Left renal cortex interstitium (tissue), 4 donors: ENCODE measurements at places on chromosomes 1 and 21.

DNA sequence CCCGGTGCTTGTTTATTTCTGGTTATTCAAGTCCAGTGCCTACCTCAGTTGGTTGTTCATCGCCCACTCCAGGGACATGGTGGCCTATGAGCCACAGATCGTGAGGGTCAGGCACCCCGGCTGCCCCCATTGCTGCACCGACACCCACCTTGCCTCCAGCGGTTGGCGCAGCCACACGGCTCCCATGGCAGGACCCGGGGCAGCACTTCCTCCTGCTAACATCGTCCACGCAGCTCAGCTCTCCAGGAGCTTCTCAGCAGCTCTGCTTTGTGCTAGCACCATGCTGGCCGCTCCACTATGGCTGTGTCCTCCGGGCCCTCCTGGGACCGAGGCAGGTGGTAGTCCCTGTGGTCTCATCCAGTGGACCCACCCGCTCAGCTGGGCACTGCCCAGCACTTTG lies 13.9 kb upstream of the PRKCZ start:
- no peak for DNase-seq

DNA sequence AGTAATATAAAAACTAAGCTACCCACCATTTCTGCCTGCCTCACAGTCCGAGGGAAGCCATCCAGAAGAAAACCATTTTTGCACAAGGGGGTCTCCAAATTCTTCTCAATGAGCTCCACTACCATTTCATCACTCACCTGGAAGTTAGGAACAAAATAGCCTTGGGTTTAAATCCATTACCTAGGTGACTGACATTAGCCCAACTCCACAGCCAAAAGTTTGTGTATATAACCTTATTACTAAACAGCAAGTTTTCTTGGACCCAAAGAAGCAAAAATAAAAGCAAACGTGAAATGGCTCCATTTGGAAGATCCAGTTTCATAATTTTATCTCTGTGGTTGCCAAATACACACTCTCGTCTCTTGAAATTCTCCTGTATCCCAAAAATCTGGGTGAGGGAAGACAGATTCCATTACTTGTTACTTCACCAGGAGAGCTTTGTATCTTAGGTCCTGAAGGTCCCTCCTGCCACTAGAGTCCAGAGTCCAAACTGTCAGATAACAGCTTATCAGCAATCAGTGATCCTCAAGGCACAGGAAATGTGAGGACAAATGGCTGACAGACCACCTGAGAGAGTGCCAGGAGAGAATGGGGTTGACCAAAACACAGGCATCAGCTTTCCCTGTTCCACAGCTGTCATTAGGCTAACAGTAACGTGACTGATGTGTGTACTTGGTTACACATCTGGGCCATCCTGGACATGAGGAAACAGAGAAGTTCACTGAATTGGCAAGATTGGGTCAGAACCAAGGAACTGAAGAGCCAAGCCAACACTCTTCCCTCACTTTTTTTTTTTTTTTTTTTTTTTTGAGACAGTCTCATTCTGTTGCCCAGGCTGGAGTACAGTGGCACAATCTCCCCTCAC lies 14.9 kb downstream of the AK2 start:
- no peak for DNase-seq

- DNase-seq, result no peak
These were observed 6.6 kb downstream of the SDC3 start for GRCh38 chr1:30901798-30902581.

DNA sequence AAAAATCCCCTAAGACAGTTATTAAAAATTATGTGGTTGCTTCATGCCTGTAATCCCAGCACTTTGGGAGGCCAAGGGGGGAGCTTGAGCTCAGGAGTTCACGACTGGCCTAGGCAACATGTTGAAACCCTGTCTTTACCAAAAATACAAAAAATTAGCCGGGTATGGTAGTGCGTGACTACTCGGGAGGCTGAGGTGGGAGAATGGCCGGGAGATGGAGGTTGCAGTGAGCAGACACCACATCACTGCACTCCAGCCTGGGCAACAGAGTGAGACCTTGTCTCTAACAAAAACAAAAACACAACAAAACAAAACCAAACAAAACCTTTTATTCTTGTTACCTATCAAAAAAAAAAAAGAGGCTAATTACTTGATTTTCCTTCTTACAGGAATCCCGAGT lies 2.1 kb downstream of the ELK4 start:
- DNase-seq, result no peak

DNA sequence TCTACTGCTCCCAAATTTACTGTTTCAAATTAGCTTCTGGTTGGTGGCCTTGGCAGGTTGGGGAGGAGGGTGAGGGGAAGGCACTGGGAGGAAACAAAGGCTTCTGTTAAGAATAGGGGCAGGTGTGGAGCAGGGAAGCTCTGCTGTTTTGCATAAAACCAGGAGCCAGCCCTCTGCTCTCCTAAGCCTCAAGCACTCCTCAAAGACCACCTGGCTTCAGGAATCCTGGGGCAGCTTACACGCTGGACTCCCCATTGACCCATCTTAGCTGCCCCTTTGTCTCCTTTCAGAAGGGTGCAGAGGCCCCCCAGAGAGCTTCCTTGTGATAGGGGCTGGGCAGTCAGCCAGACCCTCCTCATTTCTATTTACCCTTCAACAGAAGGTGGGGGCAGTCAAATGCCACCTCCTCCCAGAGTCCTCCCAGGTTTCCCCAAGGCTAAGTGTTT lies 11.5 kb upstream of the DHRS3 start:
- DNase-seq, result no peak

GRCh38 chr1:153505576-153505975 lies 30.2 kb downstream of the S100A6 start:
- DNase-seq, result no peak

GRCh38 chr1:36871146-36871971 lies 163.0 kb downstream of the GRIK3 start:
- DNase-seq, result no peak

- no peak for DNase-seq
These were observed 20.8 kb upstream of the PDZK1IP1 start for GRCh38 chr1:47210666-47211065.

DNA sequence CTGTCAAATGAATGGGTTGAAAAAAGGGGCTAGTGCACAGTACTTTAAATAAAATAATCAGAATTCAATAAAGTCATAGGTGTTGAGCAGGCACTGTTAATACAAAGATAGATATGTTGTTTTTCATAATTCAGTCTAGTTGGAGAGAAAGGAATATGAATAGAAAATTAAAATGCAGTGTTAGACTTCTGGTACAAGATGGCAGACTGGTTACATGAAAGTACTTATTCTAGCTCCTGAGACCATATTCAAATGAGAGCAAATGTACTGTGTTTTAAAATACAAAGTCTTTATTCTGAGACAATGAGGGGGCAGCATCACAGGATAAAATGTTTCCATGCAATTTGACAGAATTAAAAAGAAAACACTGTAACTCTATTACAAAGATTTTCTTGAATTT lies 542.1 kb downstream of the COL11A1 start:
- DNase-seq, result no peak

DNA sequence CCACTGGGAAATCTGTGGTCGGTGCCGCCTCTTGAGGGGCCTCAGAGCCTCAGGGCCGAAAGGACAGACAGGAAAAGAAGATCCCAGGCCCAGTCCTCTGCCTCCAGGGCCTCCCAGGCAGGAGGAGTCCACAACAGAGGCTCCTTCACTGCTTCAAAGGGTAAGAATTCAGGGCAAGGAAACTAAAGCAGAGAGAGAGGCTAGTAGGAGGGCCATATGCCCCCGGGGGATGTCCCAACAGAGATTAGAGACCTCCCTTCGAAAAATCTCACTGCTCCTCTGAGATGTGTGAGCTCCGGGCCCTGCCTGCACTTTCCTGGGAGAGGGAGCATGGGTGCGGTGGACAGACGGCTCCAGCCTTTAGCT lies 465.9 kb downstream of the NPHP4 start:
- DNase-seq, result no peak

- DNase-seq, result no peak
These were observed 91.2 kb downstream of the JAK1 start for GRCh38 chr1:64875101-64875500.

DNA sequence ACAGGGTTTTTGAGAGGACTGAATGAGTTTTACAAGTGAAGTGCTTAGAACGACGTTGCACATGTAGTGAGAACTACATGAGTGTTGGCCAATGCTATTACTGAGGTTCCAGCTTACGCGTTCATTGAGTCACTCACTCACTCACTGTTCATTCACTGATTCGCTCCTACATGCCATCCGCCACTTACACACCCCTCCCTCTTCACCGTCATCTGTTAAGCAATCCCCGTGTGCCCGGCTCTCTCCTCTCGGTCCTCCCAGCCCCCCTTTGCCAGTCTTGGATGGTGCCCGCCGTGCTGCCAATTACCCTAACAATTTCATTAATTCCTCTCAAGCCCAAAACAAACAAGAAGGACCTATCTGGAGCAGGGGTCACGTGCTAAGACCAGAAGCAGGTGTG lies 27.3 kb upstream of the EPHA2 start:
- no peak for DNase-seq

GRCh38 chr1:172754609-172755008 lies 95.7 kb downstream of the FASLG start:
- no peak for DNase-seq

GRCh38 chr1:227915564-227916553 lies 31.9 kb downstream of the WNT9A start:
- no peak for DNase-seq

DNA sequence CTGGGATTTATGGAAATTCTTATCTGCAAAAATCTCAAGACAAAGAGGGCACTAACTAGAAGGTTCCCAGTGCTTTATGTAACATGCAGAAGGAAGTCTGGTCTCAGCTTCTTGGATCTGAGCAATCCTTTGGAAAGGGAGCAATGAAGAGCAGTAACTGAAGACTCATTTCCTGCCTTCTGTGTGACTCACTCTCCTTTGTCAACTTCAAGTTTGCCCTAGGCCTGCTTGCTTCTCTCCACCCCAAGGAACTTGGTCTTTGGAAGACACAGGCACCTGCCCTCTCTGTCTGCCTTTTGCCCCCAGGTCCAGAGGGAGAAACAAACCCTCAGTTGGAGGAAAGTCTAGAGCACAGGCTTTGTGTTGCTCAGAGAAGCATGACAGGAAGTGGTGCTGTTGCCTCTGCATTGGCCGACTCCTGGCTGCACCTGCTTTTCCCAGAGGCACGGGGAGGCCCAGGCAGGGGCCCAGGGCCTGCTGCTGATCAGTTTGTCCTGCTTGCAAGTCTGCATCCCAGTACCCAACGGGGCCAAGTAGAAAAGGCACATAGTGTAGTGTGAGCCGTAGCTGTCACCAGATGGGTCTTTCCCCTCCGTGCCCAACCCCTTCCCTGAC lies 137.2 kb downstream of the DHRS3 start:
- no peak for DNase-seq

DNA sequence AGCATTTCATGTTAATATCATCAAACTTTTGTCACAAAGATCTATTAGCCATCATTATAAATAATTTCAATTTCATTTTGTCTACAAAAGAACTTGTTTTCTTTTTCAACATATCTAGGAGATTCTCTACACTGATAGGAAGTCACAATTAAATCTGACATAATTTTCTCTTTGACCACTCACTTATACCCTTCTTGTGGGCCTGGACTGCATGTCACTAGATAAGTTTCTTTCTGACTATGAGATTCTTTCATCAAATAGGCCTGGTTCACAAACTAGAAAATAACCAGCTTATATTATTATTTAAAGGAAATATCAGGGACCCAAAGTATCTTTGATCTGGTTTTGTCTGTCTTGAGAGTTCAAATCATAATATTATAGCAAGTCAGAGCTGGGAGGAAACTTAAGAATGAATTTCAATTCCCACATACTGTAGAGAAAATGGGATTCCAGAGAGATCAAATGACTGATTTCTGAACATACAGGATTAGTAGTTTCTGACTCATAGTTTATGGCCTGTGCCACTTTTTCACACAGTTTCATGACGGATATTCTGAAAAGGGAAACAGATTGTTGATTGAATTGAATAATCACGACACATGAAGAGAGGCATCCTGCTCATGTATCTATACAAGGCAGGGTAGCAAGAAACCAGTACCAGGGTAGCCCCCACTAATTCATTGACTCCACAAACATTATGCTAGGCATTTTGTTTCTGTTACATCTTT lies 355.8 kb downstream of the GPATCH2 start:
- DNase-seq, result no peak

DNA sequence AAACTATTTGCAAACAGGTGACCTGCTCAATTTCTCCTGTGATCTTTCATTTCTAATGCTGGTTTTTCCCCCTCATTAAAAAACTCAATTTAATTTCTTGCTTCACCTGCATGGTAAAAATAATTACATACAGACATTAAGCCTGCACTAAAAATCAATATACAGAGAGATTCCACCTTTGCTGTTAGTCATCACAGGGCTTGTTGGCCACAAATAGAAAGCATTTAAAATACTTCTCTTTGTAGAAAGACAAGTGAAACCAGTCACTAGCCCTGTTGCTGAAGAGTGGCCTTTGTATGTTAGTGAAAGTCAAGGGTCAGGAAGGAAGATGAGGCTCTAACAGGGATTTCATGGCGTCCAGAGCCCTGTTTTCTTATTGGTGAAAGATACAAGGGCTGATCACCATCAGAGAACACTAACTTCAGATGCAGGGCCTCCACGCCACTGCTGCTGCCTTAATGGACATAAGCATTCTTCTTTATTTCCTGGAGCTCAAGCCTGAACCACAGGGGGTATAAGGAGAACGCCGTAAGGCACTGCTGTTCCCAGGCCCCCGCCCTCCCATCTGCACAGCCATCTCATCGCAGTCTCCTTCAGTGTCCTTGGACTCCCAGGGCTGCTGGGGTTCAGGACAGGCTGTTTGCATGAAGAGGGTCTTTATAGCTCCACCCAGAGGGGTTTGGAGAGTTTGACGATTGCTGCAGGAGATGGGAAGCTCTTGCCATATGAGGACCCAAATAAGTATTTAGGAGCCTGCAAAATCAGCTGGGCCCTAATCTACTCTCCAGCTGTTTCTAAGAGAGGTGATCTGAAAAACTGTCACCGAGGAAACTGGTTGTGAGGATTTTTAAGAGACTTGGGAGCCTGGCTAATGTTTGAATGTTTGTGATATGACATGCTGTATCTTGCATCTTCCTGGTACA lies 117.3 kb upstream of the IRF2BP2 start:
- DNase-seq, result no peak

- DNase-seq, result no peak
These were observed 74.9 kb upstream of the BCL10 start for GRCh38 chr1:85351202-85351828.

GRCh38 chr1:151967091-151967490 lies 26.6 kb downstream of the S100A10 start:
- no peak for DNase-seq
